ENCODE measurements at places on chromosomes 13 and 19.

DNA sequence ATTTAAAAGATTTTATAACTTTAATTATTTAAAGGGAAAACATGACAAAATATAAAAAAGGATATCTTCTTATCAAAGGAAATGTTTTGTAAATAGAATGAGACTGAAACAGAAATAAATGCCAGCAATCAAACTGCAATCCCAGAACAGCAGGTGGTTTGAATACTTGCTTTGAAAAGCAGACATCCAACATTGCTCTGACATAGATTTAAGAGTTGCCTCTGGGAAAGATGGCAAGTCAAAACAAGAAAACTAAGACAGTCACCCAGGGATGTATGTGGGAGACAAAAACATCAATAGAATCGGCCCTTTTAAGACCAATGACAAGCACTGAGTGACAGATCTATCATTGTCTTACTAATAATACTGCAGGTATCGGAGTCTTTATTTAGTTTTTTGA lies 789.7 kb upstream of the GPC6 start:
- DNase-seq = no peak

DNA sequence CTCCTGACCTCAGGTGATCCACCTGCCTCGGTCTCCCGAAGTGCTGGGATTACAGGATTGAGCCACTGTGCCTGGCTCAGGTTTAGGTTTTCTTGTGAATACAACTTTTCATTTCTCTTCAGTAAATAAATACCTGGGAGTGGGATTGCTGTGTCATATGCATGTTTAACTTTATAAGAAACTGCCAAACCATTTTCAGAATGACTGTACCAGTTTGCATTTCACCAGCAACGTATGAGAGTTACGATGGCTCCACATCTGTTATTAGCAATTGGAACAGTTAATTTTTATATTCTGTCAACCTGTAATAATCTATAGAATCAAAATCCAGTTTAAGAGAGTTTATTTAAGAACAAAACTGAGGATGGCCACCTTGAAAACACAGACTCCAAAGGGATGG lies 52.2 kb downstream of the TEX26 start:
- no peak for DNase-seq

- no peak for DNase-seq
Measured at GRCh38 chr13:110633776-110634175, 18.4 kb downstream of the NAXD start.

DNA sequence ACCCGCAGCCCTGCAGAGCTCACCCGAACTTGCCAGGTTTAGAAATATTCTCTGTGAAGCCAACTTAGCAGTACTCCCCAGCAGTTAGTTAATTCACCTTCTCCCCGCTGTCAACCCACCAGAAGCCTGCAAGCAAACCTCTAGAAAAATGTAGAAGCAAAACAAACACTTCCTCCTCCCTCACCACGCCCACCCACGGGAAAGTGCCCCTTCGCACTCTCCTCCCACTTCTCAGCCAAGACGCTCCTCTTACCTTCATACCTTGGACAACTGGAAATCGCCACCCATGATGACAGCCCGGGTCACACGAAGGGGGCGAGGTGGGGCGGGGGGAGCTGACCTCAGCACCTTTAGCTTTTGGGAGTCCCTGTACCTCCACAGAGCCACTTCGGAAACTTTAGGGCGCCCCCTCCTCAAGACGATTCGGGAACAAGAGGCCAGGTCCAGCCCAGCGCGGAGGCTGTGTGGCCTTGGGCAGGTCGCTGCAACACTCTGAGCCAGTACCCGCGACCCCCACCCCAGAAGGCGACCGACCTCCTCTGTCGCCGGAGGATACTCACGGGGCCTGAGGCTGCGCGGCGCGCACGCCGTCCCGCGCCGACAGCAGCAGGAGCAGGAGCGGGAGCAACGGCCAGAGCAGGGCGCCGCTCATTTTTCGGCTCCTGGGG lies 485 bp downstream of the CPAMD8 start:
- no peak for DNase-seq

- DNase-seq = no peak
Measured at GRCh38 chr19:7213628-7214323, 80.4 kb downstream of the INSR start.

All from GM04503 (cell line).